ENCODE measurements at places on chromosomes 6 and 20. TPM values are rescaled to one million over a fixed set of nuclear protein-coding genes. Genes with fewer than 3 reads are reported as not detected.

DNA sequence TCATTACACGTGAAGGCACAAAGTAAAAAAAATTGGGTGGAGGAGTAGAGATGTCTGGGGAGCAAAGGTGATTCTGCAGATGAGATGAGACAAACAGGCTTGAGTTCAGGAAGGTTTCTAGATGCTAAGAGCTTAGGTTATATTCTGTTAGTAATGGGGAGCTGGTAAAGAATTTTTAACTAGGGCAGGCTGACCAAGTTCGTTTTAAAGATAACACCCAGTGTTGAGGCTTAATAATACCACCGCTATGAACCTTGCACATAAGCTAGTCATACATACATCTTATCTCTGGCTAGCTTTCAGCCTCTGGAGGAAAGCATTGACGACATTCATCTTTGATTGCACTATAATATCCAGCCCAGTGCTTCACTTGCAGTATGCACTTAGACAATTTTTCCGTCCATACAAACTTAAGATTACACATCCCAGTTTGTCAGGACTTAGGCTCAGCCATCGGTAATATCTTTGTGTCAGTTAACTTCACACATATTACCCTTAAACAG lies 12.1 kb downstream of the NHSL1 start:
- no peak for DNase-seq

- no peak for DNase-seq
Observed at GRCh38 chr6:117267766-117268534, 2.6 kb downstream of the VGLL2 start.

Gene PABPC1L
- total RNA-seq: 6.2 TPM

GRCh38 chr6:21836772-21837425 lies 243.3 kb downstream of the SOX4 start:
- DNase-seq: no peak

GRCh38 chr6:44527583-44528369 lies 140.3 kb downstream of the CDC5L start:
- DNase-seq: no peak

Gene MCM8
- 47.8 TPM for total RNA-seq

All from RPMI7951 (cell line).